AG08396 (cell line): ENCODE measurements at places on chromosomes 16 and 17.

- DNase-seq = no peak
Measured at GRCh38 chr16:82682767-82683166, 56.0 kb downstream of the CDH13 start.

DNA sequence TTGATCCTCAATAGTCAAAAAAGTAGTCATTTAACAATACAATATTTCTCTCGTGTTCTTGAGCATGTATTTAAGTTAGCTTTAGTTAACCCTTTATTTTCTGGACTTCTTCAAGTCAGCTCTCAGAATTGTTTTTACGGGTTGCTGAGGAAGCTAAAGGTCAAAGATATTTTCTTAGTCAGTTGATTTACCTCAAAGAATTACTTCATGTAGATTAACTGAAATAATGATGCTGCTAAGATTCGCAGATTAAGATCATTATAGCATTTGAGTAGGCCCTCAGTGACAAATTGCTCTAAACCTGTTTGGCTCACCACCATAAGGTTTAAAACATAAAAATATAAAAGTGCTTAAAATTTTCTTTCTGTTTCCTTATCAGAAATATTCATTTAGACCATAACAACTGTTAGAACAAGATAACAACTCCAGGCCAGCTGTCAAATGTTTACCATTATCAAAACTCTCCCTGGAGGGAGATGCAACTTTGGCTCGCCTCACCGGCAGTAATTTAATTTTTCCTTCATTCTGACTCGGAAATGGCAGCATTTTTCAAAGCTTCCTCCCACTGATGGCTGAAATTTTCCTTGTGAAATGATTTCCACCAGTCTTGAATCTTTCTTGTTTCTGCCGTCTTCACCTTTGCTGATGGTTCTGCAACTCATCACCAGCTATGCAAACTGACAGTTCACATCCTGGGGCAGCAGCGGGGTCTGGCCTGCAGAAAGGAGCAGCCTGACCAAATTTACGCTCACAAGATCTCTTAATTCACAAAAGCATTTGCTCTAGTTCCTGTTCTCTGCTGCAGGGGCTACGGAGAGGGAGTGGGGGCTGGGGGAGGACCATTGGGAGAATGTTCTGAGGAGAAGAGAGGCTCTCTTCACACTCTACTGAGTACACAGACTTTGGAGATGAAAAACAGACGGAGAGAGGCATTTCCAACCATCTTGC is 254.8 kb upstream of the TBX2 start:
- no peak for DNase-seq

- DNase-seq = no peak
Measured at GRCh38 chr16:8941718-8942344, 21.9 kb downstream of the USP7 start.

- no peak for DNase-seq
Measured at GRCh38 chr17:76237859-76238313, 2.4 kb downstream of the RNF157 start.

DNA sequence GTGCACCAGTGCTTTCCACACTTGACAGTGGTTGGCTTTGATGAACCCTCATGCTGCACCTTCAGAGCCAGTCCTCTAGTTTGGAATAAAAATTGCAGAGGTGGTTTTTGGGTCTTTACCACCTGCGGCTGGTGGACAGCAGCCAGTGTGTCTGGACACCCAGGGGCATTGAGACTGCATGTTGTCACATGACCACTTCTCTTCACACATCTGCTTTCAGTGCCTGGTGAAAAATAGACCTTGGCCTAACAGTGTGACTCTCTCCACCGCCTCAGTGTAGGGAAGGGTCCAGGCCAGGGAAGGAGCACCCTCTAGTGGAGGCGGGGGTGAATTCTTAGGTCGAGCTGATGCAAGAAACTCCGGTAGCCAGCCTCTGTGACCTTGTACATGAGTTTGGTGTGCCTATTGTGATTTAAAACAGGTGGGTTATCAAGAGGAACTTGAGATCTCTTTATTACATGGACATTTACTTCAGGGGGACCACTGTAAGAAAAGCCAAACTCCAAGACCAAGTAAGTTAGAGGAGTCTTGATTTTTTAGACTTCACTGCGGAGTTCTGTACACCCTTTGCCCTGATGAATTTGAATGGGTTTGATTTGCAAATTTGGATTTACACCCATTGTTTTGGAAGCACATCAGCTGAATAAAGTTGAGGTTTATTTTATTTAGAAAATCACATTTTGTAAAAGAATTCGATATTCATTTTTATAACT is 17.9 kb downstream of the GOSR2 start:
- DNase-seq = peak; percentile 81

DNA sequence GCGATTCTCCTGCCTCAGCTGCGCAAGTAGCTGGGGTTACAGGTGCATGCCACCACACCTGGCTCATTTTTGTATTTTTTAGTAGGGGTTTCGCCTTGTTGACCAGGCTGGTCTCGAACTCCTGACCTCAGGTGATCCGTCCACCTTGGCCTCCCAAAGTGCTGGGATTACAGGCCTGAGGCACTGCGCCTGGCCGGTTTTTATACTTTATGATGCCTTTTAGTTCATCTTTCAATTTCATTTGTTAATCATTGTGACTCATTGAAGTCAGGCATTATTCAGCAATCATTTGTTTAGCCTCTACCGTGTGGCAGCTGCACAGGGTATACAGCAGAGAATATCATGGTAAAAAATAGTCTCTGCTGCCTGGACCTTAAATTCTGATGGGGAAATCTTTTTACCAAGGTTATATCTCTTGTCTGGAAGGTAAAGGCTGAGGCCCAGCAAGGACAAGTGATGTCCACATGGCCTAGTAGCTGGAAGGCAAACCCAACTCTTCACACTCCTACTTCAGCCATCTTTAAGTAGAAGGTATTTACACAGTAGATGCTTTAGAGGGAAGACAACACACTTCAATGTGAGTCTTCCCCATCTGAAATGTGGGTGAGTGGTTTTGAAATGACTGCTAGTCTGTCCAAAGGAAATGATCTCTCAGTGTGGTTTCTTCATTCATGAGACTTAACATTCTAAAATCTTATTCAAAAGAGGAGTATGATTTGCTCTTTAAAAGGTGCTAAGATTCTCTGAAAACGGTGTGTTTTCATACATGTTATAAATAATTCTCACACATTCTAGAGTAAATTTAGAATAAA is 2.4 kb downstream of the PRPSAP2 start:
- peak; percentile 48 for DNase-seq

DNA sequence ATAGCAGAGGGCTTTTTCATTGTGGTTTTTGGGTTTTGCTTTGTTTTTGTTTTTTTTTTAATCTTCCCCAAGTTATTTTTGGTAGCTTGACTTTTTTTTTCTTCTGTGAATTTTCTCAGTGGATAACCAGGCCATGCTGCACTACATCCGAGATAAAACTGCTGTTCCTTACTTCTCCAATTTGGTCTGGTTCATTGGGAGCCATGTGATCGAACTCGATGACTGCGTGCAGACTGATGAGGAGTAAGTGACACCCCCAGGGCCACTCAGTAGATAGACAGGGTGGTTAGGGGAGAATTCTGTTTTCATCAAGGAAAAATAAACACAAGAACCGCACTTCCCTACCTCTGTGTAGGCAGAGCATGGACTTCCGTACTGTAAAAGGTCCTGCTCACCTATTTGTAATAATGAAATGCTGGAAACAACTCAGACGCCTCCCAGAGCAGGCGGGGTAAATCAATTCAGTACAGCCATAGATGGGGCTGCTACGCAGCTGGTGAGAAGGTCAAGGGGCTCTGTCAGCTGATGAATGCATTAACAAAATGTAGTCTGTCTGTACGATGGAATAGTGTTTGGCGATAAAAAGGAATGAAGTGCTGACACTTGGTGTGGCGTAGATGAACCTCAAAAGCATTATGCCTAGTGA is 28.6 kb downstream of the CLEC16A start:
- DNase-seq = no peak

DNA sequence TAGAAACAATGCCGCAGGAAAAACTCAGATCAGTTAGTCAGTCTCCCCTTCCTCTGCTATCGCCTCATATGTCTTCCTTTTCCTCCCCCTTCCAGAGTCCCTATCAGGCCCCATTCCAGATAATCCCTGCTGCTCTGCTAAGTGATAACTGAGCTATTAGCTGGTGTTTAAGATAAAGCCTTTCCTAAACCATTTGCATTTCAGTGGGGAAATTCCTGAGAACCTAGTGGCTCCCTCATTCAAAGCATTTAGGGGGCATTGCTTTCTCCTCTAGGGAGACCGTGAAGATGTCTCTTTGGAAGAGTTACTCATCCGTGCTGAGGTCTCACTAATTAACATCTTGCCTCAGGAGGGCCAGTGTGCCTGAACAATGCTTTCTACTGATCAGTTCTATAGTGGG is 401.6 kb downstream of the NPIPA7 start:
- no peak for DNase-seq

DNA sequence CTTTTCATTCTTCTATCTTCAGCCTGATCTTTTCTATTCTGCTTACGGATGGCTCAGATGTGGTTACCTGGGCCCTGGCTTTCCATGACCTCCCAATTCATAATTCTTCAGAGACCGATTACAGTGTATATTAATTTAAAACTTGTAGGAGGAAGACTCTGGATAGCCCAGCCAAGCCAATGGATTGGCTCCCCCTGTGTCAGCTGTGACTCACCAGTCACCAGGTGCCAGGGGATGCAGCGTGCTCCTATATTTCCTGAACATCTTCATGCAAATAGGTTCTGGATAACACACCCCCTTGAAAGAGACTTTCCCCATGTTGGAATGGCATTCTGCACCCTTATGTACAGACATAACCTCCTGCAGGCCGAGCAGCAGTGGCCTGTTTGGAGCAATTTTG is 208.3 kb upstream of the WSCD1 start:
- no peak for DNase-seq

DNA sequence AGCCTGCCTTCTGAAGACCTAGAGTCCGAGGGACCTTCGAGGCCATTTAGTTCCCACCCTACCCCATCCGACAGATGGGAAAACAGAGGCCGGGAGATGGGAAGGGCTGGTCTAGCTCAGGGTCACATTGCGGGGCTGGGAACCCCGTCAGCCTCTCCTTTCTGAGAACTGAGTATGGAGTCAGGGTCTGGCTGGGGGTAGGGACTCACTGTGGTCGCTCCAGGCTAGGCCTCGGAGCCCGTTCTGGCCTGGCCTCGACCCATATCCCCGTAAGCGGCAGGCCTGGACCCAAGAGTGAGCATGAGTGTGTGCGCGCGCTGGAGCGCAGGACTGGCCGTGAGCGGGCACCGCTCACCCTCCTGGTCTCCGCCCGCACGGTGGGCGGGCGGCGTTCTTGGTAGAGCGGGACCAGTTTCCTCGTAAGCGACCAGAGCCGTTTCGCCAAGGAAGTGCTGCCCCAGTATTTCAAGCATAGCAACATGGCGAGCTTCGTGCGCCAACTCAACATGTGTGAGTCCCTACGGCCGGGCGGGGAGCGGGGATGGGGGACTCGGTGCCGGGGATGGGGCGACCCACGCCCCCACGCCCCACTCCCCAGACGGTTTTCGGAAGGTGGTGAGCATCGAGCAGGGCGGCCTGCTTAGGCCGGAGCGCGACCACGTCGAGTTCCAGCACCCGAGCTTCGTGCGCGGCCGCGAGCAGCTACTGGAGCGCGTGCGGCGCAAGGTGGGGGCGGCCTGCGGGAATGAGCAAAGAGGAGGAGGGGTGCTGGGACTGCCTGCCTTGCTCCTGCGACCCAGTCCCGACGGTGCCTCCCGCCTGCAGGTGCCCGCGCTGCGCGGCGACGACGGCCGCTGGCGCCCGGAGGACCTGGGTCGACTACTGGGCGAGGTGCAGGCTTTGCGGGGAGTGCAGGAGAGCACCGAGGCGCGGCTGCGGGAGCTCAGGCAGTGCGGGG is 855 bp downstream of the HSF4 start:
- DNase-seq = no peak

DNA sequence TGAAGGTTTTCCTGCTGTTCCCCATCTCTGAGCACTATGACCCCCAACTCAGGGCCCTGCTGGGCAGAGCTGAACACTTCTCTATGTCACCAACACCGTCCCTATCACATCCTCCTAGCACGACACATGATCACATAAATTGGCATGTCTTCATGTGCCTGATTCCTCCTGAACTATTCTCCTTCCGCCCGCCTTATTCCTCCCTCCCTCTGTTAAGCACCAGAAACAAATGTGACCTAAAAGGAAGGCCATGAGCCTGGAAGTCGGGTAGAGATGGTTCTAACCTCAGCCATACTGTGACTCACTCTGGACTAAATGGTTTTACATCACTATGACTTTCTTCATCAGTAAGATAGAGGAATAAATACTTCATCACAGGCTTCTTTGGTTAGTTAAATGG is 80.8 kb upstream of the DYNLRB2 start:
- no peak for DNase-seq

DNA sequence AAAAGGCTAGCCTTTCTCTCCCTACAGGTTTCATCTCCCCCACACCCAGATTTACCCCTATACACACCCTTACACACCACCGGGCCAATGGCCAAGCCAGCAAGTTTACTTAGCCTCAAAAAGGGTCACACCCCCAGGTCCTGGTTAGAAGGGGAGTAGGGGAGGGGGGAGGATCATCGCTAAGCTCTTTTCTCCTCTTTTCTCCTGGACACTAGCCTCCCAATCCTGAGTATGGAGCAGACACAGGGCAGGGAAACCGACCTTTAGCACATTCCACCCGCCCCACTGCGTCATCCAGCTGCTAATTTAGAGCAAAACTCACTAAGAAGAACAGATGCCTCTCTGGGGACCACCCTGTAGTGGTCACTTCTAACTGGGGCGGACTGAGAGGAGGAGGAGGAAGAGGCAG is 4.4 kb downstream of the ACLY start:
- DNase-seq = no peak

DNA sequence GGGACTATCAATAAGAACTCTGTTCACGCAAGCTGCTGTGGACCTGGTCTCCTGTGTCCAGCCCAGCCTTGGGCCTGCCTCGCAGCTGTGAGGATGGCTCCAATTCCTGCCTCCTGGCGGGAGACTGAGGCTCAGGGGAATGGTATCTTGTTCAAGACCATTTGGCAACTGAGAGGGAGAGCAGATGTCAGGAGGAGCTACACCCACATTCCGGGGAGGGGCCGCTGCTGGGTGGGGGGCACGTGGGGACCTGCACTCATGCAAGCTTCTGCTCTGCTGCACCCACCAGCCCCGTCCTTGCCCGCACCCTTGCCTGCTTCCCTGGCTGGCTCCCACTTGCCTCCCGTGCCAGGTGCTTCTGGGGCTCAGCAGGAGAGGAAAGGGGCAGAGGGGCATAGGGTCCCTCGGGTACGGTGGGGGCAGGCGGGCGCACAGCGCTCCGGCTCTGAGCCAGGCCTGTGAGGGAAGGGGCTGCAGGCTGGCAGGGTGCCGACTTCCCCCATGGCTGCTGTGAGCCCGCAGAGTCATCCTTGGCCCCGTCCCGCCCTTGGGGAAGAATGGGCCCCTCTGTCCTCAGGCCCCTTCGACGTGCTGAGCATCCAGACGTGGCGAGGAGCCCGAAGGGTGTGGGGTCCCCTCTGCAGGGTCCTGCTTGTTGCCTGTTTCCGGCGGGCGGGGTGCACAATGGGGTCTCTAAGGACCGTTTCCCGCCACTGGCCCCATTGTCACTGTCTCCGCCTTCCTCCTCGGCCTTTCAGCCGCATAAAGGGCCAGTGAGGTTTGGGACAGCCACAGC is 2.7 kb downstream of the METRN start:
- no peak for DNase-seq

- no peak for DNase-seq
Measured at GRCh38 chr17:73706858-73707257, 62.6 kb upstream of the SDK2 start.
